Activated CD4-positive, alpha-beta T cell treated with anti-CD3 and anti-CD28 coated beads for 4 hours (primary cell): ENCODE measurements at places on chromosomes 4 and X.

DNA sequence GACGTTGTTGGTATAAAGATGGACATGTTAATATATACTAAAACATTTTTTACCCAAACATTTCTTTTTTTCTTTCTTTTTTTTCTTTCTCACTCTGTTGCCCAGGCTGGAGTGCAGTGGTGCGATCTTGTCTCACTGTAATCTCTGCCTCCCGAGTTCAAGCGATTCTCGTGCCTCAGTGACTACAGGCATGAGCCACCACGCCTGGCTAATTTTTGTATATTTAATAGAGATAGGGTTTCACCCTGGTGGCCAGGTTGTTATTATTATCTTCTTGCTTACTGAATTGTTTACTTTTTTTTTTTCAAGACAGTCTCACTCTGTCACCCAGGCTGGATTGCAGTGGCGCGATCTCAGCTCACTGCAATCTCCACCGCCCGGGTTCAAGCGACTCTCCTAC is 68.8 kb downstream of the HOPX start:
- no peak for DNase-seq

DNA sequence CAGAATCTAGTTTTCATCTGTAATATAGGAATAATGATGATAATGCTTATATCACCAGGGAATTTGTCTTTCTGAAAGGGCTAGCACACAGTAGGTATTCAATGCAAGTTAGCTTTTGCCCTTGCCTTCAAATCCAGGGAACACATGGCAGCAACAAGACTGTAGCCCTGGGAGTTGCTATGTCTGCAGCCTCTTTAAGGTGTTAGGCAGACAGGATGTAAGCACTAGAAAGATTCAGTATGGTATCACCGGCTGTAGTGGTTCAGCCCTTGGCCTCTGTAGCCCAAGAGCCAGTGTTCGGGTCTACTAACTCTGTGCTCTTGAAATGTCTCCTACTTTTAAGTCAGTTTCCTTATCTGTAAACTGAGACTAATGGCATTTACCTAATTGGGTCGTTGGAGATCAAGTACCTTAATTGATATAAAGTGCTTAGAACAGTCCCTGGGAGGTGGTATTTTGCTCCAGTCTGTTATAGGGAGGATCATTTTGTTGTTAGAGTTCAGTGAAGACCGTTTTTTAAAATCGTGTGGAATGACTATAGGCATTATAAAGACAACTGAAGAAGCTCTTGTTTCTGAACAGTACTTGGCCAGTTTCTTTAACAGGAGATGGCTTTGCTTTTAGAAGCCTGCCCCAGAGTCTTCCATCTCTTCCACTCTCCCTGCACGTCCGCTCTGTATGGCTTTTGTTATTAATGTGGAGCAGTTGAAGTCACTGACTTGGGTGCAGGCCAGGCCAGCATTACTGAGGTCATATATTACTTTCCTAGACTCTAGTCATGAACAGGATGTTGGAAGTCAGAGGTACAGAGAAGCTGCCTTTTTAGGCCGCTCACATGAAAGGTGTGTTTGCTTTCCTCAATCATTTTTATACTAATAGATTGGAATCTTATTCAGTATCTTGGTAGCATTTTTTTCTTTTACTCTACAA is 44.8 kb downstream of the GAB1 start:
- DNase-seq: no peak

DNA sequence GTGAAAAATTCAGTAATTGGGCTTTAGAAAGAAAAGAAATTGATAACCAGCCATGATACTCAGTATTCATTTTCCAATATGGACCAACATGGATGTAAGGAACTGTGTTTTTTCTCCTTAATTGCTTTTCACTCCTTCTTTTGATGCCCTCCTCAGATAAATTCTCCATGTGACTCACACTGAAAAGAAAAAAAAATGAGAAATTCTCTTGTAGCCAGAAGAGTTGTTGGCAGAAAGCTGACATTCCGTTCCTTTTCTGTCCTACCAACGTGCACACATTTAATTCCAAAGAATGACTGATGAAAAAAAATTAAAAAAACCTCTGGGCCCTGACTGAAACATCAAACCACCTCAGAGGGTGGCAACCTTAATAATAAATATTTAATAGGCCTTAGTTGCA is 153.1 kb downstream of the AMELX start:
- no peak for DNase-seq

DNA sequence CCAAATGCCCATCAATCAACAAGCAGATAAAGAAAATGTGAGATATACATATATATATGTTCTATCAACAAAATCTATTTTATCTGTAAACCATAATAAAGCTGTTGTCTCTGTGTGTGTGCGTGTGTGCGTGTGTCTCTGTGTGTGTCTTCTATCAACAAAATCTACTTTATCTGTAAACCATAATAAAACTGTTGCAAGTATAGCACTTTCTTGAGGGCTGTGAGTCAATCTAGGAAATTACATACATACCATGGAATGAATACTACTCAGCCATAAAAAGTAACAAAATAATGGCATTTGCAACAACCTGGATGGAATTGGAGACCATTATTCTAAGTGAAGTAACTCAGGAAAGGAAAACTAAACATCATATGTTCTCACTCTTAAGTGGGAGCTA is 12.5 kb upstream of the PLK4 start:
- no peak for DNase-seq

DNA sequence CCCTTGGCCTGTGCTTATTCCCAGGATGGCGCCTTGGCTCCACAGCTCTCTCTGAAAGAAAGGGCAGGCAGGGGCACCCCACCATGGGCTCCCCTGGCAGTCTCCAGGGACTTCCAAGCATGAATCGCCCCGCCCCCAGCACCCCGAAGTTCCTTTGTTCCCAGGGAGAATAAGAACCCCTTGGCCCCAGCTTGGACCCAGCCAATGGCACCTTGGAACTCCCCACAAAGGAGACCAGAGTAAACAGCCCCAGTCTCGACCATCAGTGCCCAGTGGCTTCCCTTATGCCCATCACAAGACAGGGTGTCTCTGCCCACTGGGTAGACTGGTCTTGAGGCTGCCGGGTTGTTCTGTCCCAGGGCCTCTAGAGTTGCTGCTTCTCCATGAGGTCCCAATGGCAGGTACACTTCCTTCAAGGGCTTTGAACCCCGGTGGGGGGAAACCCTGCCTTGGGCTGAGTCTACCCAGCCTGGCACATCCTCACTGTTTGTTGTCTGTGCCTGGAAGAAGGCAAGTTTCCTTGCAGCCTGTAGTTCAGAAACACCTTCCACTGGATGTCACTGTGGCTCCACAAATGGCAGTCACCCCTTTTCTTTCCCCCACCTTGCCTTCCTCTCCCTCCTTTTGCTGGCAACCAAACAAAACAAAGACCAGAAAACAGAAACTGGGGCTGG is 30.8 kb downstream of the NBDY start:
- no peak for DNase-seq

GRCh38 chr4:187504974-187505797 is 490.4 kb upstream of the ZFP42 start:
- no peak for DNase-seq

DNA sequence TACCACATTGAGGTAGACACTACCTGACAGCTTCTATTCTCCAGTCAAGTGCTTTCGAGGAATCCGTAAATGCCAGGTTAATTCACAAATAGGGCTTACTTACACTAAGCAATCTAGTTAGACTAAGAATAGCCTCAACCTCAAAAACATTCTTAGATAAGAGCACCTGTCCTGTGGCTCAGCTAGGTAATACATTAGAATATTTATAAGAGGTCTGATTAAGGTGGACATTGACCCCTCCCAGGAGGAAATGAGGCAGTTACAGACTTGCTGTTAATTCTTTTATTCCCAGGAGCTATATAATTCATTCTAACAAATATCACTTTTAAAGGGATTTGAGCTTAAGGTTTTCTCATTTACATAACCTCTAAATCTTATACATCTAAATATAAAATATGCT is 758.1 kb downstream of the GRID2 start:
- no peak for DNase-seq

DNA sequence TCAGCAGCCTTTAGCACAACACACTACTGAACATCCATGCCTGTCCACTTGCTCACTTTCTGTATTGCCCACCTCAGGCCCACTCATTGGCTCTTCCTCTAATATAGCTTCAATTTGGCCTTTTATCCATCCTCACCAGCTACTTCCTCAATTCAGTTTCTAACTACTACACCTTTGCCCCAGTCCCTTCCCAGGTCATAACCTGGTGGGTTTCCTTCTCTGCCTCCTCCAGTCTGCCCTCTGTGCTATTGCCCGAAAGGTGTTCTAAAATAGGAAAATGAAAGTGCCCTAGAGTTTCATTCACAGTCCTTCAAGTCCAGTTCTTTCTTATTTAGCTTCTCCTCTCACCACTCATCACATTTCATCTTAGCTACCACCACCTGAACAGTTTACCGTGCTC is 23.1 kb downstream of the MOSPD2 start:
- DNase-seq: no peak

GRCh38 chr4:145418739-145419138 is 62.9 kb upstream of the SMAD1 start:
- DNase-seq: no peak

DNA sequence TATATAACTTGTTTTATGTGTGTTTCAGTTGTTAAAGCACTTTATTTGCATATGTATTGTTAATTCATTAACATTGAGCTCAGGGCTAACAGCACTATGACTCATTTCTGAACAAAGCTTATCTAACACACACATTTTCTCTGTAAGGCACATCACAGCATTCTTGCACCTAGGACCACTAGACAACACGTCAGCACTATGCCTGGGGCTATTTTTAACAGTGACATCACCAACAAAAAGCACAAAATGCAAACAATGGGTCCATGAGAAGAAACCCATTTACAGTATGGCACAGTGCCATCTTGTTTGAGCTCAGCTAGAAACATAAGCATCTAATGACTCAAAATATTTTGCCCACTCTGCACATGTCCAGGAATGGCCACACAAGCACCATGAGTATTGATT is 124.4 kb downstream of the RELL1 start:
- no peak for DNase-seq

GRCh38 chr4:94892051-94892450 is 134.3 kb downstream of the BMPR1B start:
- DNase-seq: no peak

- no peak for DNase-seq
Measured at GRCh38 chrX:107465932-107466620, 16.6 kb downstream of the FRMPD3 start.

- no peak for DNase-seq
Measured at GRCh38 chr4:95181243-95181995, 367.4 kb downstream of the UNC5C start.
